ENCODE measurements at places on chromosomes 3 and 15.

GRCh38 chr15:59392299-59392698 lies 19.6 kb upstream of the MYO1E start:
- DNase-seq: no peak

DNA sequence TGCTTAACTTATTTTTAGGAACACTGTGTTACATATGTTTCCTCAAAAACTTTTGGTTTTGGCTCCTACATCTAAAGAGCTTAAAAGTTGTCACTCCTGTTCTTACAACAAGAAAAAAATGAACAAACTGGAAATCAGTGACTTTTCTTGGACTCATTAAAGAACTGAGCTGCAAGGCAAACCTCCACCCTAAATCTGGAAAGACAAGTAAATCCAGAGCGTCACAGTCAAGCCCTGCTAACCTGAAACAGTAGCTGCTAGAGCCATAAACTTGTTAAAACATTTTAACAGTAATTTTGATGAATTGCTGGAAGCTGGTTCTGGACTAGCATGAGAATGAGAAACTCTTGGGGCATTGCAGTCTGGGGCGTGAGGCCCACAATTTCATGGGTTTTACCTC lies 350.5 kb upstream of the COL8A1 start:
- DNase-seq: no peak

- no peak for DNase-seq
Measured at GRCh38 chr15:48355377-48355776, 24.1 kb downstream of the DUT start.

DNA sequence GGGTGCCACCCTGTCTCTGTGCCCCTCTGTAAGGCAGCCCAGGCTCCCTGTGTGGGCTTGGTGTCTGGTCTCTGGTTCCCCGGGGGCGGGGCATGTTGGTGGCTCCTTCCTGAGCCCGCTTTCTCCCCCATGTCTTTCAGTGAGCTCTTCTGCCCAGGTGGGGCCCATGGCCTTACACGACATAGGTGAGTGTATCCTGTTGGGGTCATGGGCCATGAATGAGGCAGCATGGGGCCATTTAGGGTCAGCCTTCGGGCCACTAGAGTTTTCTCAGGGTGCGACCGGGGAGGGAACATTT lies 195.1 kb downstream of the UBE3A start:
- peak; percentile 84 for DNase-seq

- DNase-seq: no peak
Measured at GRCh38 chr3:138338811-138339210, 9.2 kb upstream of the NME9 start.

- peak; percentile 54 for DNase-seq
Measured at GRCh38 chr15:26015516-26016075, 152.5 kb upstream of the ATP10A start.

Measured in osteocyte (in vitro differentiated cells).